ENCODE measurements at places on chromosomes 5 and 9.

GRCh38 chr9:133960568-133961129 lies 31.5 kb downstream of the VAV2 start:
- no peak for DNase-seq

DNA sequence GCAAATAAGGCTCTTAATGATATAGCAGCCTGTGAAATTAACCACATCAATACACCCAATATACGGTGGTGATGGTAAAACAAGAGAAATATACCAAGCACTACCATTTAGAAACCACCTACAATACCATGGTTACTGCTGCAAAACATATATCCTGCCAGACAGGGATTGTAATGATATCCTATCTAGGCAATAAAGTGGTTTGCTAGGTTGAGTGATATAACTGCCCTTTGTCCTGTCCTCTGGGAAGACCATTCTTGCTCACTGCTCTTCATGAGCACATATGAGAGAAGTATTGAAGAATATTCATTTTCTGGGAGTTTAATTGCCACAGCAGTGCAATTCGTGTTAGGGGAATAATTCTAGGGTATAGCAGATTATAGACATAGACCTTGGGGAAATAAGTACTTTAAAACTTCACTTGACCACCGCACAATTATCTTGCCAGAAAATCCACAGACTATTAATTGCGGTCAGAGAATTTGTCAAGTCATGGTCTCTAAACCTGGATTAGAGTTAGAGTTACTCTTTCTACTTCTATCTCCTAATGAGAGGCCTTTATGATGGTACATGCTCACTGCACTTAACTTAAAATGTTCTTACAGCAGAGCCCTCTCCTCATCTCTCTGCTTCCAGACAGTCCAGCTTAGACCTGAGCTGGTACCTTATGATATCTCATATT lies 413.0 kb downstream of the ZNF608 start:
- DNase-seq, result no peak

GRCh38 chr5:42337143-42337542 lies 86.1 kb upstream of the GHR start:
- no peak for DNase-seq

DNA sequence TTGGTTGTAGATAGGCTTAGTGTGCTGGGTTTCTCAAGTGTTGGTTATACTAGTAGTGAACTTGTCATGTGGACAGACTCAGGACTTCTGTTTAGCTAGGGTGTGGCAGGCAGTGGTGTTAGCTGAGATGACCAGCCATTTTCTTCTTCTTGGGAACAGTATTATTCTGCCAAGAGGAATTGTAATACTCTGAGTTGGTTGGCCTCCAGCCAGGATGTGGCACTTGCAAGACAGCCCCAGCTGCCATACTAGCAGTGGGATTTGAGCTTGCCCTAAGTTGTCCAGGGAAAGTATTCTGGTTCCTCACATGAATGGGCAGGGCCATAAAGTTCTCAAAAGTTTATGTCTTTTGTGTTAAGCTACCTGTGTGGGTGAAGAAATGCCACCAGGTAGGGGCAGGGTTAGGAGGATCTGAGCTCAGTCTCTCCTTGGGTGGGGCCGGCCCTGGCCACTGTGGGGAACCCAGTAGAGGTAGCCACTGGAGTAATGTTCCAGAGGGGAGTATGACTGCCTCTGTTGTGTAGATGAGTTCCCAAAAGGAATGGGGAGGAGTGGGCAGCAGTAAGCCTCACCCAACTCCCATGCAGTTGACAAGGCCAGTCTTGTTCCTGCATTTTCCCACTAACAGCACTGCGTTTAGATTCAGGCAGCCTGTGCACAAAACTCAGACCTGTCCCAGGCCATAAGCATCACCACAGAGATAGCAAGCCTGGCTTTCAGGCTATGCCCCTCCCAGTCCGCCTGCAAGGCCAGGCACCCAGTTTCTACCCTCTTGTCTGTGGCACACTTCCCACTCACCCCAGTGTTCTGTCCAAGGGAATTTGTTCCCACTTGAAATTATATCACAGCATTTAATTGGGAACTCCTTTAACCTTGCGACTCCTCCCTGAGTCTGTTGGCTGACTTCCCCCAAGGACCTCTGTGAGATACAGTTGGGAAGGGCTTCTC lies 250.7 kb downstream of the ANXA1 start:
- DNase-seq, result no peak

GRCh38 chr9:81314490-81314889 lies 374.9 kb downstream of the TLE1 start:
- DNase-seq, result no peak

DNA sequence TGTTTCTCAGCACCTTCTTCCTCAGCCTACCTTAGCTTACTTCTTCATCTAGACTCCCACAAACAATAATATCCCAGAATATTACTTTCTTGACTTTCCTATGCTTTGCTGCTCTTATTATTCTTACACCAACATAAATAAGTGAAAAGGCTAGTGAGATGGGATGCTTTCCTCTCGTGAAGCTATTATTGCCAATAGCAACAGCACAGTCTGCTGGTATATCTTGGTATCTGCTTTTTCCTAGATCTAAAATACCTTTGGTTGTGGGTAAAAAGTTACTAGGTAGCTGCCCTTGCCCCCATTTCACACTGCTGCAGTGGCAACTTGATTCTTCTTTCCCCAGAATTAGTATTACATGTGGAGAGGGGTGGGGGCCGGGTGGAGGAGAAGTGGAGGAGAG lies 26.1 kb upstream of the GLIPR2 start:
- DNase-seq, result no peak

DNA sequence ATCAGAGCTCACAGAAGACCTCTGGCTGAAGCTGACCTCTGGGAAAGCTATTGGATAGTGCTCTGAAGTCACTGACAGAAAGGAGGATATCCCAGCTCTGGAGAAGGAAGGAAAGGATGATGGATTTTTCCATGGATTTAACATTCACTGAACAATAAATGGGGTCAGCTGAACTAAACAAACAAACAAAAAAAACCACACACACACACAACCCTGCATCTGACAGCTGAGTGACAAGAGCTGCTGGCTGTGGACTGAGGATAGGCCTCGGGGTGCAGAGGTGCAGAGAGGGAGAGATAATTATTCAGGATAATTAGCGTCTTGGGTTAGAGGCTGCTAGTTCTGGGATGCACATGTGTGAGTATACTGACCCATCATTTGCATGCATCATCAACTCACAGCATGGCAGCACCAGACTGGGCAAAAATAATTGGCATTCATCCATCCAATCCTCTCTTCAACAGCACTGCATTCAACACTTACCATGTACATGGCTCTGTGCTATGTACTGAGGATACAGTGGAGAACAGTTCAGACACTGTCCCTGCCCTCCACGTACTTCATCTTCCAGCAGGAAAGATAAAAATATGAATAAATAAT lies 131.4 kb upstream of the TRIM32 start:
- DNase-seq, result no peak

GRCh38 chr5:89441965-89442364 lies 559.0 kb upstream of the MEF2C start:
- DNase-seq, result no peak

GRCh38 chr5:124521461-124522230 lies 224.8 kb downstream of the ZNF608 start:
- no peak for DNase-seq

- no peak for DNase-seq
These were observed 43.0 kb upstream of the ZFYVE16 start for GRCh38 chr5:80364892-80365291.

DNA sequence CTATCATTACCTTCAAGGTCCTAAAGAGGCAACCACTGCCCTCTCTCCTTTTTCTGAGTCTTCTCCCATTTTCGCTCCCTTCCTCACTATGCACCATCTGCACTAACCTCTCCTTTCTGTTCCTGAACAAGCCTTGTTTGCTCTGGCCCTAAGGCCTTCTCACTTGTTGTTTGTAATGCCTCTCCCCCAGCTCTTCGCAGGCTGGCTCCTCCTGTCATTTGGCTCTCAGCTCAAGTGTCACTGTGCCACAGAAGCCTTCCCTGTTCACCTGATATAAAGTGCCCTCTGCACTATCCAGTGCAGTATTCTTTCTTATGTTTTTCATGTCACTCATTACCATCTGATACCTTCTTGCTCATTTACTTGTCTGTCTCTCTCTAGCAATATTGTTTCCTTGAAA lies 303.7 kb downstream of the KCNN2 start:
- DNase-seq, result no peak

DNA sequence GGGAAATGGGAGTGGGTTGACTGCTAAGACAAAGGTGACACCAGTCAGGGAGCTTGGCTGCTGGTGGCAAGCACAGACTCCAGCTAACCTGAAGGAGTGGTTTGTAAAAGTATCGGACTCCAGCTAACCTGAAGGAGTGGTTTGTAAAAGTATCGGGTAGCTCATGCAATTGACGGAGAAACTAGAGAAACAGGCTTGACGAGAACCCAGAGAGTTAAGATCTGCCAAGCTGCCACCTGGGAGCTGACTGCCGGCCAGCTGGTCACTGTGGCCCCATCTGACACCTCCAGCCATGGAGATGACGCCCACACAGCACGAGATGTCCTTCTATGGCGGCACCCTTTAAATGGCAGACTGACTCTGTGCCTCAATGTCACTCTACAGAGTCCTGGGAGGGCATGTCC lies 28.3 kb upstream of the CRB2 start:
- DNase-seq, result no peak

DNA sequence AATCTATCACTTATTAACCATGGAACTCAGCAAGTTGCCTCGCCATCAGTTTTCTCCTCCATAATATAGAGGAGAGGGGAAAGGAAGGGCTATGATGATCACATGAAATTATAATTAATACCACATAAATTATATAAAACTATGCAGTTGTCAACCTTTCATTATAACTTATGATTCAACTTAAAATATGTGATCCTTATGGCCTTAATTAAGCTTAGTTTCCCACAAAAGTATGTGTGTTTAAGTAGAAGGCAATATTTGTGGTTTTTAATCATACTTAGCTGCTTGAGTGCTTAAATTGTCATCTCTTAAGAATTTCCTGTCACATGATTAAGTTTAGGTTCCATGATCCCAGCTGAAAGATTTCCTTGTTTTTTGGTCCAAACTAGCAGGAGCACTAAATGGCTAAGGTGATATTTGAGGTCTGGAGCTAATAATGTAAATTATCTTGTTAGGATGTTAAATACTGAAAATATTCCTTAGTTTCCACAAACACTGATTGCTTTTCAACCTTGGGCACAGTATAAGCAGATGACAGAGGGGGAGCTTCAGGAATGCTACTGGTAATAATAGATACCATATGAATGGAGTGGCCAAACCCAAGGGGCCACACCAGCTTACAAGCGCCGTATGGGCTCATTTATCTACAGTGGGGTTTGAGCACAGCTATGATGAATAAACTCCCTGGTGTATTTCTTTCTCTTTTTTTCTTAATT lies 26.4 kb upstream of the F2R start:
- no peak for DNase-seq

- no peak for DNase-seq
These were observed 164.4 kb downstream of the FOCAD start for GRCh38 chr9:20848490-20848889.

GRCh38 chr5:96703384-96703920 lies 41.3 kb downstream of the CAST start:
- DNase-seq, result no peak

- no peak for DNase-seq
These were observed 137.2 kb downstream of the MTX3 start for GRCh38 chr5:79853676-79854418.

DNA sequence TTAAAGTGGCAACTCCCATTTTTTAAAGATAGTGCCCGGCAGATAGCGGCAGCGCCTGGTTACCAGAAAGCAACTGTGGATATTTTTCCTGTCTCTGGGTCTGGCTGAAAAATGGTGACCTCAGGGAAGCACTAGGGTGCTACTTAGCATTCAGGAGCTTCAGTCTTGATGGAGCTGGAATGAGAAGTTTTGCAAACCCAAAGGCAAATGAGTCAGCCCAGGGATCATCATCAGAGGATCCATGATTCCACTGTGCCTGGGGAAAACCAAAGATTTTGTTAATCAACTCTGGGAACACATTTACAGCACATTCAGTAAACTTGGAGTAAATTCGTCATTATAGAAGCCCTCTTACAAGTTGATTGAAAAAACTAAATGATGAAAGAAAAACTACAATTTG lies 26.7 kb downstream of the F2R start:
- no peak for DNase-seq

GRCh38 chr5:91137647-91138046 lies 245.5 kb downstream of the ARRDC3 start:
- DNase-seq, result no peak

GRCh38 chr5:89988998-89989655 lies 420.4 kb downstream of the CETN3 start:
- no peak for DNase-seq

GRCh38 chr5:174305241-174305681 lies 259.8 kb downstream of the NSG2 start:
- DNase-seq, result no peak

GRCh38 chr5:8857051-8857450 lies 688.8 kb downstream of the SEMA5A start:
- DNase-seq, result no peak

DNA sequence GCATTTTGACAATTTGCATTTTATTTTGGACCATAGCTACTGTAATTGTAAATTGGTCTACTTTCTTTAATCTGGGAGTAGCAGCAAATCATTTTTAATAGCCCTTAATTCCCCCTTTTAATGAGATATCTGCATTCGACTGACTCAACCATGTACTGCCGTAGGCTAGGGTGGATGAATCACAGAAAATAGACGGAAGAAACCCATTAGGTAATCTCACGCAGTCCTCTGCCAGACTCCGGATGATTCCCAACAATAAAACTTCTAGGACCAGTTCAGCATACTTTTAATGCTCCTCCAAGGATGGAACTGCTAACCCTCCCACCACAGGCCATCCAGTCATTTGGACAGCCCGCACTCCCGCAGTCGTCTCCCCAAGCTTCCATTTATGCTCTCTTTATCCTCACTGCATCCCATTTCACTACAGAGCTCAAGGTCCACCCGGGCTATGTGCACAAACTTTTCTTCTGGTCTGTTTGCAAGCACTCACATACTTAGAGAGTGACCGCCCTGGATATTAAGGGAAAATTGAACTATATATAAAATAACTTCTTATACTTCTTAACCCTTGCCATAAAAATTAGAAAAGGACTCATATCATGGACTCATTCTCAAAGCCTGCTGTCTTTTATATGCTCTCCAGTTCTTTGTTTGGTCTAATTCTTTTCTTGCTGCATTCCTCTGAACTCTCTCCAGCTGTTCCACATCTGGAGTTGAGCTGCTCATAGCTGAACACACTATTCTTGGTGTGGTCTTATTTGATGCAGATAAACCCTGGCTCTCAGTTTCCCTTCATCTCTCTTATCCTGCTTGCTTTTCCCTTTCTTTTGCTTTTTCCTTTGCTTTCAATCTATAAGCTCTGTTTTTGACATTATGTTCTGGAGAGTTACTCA lies 326.6 kb downstream of the ARL15 start:
- no peak for DNase-seq

GRCh38 chr5:160697281-160697680 lies 154.7 kb downstream of the ATP10B start:
- no peak for DNase-seq

GRCh38 chr5:159362220-159362619 lies 31.9 kb upstream of the IL12B start:
- no peak for DNase-seq
